ENCODE measurements at places on chromosomes 6 and 20.
A peak's percentile ranks its signal among the peaks of the same experiment; 100 is the strongest.

GRCh38 chr6:2196079-2196679 lies 49.2 kb downstream of the GMDS start:
- peak; percentile 53 for DNase-seq

DNA sequence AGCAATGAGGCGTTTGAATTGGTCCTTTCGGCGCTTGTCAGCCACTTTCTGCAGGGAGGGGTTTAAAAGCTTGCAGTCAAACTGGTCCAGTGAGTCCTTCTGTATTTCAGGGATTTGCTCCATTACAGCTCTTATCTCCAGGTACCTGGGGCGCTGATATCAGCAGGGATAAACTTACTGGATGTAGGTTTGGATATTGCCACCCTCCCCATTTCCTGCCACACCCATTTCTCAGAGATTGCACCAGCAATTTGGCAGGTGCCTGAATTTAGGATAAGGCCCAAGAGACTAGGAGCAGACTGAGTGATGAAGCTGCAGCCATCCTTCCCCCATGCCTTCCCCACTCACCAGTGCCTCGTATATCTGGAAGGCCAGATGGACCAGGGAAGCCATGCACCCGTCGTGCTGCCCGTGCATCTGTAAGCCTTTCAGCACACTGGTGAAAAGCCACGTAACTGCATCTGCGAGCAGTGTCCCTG lies 7.6 kb downstream of the POLR1C start:
- DNase-seq: no peak

DNA sequence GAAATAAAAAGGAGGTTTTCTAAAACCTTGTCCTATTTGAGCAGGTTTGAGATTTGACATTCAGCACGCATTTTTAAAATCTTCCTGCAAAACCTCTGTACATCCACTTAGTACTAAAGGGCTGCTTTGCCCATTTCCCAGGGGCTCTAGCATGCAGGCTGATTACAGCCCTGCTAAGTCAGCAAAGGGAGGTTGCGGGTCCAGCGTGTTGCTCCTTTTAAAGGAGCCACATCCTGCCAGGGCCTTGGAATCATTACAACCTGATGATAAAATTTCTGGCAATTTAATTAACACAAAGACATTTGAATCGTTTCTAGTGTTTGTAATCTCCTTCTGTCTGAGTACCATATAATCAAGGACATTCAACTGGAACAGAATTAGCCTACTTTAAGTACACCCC lies 455.1 kb upstream of the CITED2 start:
- DNase-seq: no peak

DNA sequence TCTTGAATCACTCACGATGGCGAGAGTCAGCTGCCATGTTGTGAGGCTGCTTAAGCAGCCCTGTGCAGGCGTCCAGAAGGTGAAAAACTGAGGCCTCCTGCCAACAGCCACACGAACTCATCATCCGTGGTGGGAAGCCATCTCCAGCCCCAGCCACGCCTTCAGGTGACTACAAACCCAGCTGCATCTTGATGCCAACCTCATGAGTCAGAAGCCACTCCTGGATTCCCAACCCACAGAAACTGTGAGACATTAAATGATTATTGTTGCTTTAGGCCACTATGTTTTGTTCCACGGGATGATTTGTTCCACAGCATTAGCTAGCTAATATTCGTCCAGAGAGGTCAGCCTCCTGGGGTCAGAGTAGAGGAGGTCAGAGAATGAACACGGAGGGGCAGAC lies 80.5 kb downstream of the SNX5 start:
- no peak for DNase-seq

GRCh38 chr6:146910611-146911010 lies 293.6 kb upstream of the STXBP5 start:
- no peak for DNase-seq

- DNase-seq: no peak
Observed at GRCh38 chr20:55166063-55166462, 690.7 kb downstream of the DOK5 start.
